PC-3 (cell line): ENCODE measurements at places on chromosomes 3 and 15.

DNA sequence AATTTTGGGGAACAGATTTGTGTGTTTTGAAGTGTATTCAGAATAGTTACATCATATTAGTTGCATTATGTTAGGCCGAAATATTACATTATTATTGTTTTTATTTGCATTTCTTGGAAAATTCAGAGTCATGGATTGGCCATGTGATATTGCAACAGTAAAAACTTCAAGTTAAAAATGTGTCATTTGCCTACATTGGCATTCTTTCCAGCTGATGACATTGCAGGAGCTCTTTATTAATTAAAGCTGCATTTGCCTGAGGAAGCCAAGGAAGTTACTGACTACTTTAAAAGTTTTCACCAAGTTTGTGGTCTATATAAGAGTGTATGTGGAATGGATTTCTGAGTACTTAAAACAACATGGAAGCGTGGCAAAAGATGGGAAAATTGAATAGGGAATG, 726.4 kb upstream of the SGO1 start:
- no peak overlapping the region for H3K27ac ChIP-seq
- no peak for DNase-seq
- H3K27me3 ChIP-seq = no peaks in the 10 kb centered on the region
- H3K4me3 ChIP-seq = no peak overlapping the region
- no peaks in the 10 kb centered on the region for H3K4me1 ChIP-seq

DNA sequence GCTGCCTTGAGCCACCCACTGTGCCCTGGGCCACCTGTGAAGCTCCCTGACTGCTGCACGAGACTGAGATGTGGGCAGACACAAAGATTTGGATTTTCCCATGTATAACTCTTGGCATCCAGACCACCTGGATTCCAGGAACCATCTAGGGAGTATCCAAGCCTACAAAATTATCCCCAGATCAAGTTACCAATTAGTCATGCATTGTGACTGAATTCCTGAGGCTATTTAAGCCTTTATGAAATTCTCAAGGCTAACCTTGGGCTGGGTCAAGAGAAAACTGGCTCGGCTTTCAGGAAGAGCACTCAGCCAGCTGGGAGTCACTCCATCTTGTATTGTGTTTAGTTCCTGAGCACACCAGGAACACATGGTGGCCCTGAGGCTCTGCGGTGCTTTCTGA, 13.3 kb upstream of the ATP13A5 start:
- no peak overlapping the region for H3K4me3 ChIP-seq
- H3K4me1 ChIP-seq = no peaks in the 10 kb centered on the region
- H3K36me3 ChIP-seq = no peaks in the 10 kb centered on the region

DNA sequence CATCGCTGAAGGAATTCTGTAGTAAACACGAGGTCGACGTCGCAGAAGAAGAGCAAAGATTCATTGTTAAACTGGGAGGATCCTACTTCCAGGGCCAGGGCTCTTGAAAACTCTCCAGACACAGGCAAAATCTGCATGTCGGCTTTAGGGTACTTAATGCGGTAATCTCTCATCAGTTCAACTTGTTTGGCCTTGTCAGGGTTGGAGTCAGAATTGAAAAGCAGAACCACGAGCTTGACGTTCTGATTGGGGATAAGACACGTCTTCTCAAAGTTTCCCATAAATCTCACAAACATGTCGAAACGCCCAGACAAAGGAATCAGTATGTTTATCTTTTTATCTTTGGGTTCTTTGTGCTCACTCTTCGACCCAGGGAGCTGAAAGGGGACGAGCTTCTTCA, 74.0 kb downstream of the CHSY1 start:
- H3K36me3 ChIP-seq = peaks cover 18% of the 10 kb centered on the region
- DNase-seq = no peak
- H3K4me3 ChIP-seq = no peak overlapping the region
- no peaks in the 10 kb centered on the region for H3K4me1 ChIP-seq
- no peak overlapping the region for H3K27ac ChIP-seq
- H3K27me3 ChIP-seq = no peaks in the 10 kb centered on the region

GRCh38 chr15:42826251-42826890, 89.4 kb upstream of the CDAN1 start:
- H3K4me3 ChIP-seq = no peak overlapping the region
- peaks cover 12% of the 10 kb centered on the region for H3K4me1 ChIP-seq
- no peaks in the 10 kb centered on the region for H3K36me3 ChIP-seq
- H3K27ac ChIP-seq = peak overlapping the region; percentile 43
- peak; percentile 79 for DNase-seq

DNA sequence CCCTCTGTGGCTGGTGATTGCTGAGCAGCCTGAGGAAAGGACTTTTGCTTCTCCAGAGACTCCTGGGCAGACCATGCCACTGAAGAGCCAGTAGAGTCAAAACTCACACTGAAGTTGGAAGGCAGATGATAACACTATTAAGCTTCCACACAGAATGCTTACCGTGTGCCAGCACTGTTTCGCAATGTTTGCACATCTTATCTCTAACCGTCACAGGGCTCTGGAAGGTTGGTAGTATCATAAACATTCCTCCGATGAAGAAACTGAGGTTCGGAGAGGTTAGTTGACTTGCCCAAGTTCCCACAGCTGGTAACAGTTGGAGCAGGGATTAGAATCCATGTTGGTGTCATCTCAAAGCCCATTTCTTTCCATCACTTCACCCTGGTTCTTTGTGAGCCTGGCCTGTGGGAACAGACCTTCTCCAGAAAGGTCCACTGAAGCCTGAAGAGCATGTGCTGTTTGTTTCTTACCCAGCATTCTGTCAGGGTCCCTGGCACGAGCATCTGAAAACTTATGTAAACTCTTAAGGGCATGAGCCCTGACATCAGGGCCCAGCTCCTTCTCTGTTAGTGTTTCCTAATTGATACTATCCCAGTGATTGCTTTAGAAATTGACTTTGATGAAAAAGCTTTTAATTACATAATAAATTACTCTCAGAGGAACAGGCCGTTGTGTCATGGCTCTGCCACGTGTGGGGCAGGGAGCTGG, 77.0 kb upstream of the PRR23C start:
- no peak for DNase-seq
- H3K27ac ChIP-seq = no peak overlapping the region
- H3K27me3 ChIP-seq = no peaks in the 10 kb centered on the region
- H3K36me3 ChIP-seq = no peaks in the 10 kb centered on the region
- no peak overlapping the region for H3K4me3 ChIP-seq
- peaks cover 12% of the 10 kb centered on the region for H3K4me1 ChIP-seq
